Sigmoid colon (tissue), 7 donors: ENCODE measurements at places on chromosomes 13 and 19. TPM values are rescaled to one million over a fixed set of nuclear protein-coding genes. Genes with fewer than 3 reads are reported as not detected.

DNA sequence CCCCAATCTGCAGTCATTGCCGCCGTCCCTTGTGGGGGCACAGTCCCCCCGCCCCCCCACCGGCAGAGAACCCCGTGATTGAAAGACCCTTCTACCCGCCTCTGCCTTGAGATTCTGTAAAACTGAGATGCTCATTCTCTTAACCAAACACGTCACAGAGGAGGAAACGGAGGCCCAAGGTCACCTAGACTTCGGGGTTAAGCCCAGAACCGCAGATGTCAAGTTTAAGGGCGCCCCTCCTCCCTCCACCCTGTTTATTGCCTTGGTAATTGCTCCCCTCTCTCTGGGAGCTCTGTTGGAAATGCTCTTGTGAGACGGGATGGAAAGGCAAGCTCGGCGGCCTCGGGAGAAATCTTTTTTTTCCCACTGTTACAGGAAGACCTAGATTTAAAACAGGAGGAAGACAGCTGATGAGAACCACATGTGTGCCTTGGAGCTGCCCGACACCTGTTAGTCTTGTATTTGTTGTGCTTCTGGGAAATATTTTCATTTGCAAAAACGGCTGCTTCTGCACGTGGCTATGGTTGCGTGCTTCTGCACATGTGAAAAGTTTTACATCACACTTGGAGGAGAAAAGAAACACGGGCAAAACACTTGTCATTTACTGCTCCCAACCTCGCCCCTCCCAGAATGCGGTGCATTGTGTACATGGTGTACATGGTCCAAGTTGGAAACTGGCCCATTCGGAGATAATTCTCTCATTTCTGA is 1.1 kb upstream of the MED26 start:
- DNase-seq, result peak; percentile 88

- DNase-seq, result no peak
Measured at GRCh38 chr19:39167461-39168257, 29.1 kb upstream of the NCCRP1 start.

TNNT1 gene
- not detected for total RNA-seq

KLF5 gene
- total RNA-seq, result 3.2 TPM

- no peak for DNase-seq
Measured at GRCh38 chr13:94764576-94765321, 52.4 kb upstream of the SOX21 start.

DNA sequence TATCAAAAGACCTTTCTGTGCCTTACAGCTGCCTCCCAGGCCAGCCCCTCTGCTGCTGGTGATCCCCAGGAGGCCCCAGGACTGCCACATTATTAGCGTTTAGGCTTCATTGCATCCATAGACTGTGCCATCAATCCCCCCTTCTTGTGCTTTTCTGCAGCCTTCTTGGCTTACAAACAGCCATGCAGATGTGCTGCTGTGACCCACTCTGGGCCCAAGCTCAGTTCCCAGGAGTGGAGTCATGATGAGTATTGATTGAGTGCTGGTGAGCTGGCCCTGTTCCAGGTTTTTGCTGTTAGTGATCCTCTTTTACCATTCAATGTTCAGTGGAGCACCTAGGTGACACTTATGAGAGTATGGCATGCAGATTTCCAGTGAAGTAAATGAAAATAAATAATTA is 59.9 kb upstream of the SLAIN1 start:
- no peak for DNase-seq

SPACA7 gene
- total RNA-seq, result not detected

LILRA1 gene
- total RNA-seq, result 1.1 TPM

CDC34 gene
- total RNA-seq, result 76.6 TPM
